Colonic mucosa (tissue), 4 donors: ENCODE measurements at places on chromosomes 2 and 18. TPM values are rescaled to one million over a fixed set of nuclear protein-coding genes. Genes with fewer than 3 reads are reported as not detected.

- no peak for DNase-seq
Observed at GRCh38 chr18:39424261-39424660, 1858.7 kb upstream of the CELF4 start.

Gene TNFRSF11A
- 86.6 TPM for total RNA-seq

Gene GCKR
- total RNA-seq: 0.22 TPM

Gene ATP8B1
- total RNA-seq: 263 TPM

GRCh38 chr2:33377048-33377447, 99.4 kb upstream of the RASGRP3 start:
- DNase-seq: no peak

DNA sequence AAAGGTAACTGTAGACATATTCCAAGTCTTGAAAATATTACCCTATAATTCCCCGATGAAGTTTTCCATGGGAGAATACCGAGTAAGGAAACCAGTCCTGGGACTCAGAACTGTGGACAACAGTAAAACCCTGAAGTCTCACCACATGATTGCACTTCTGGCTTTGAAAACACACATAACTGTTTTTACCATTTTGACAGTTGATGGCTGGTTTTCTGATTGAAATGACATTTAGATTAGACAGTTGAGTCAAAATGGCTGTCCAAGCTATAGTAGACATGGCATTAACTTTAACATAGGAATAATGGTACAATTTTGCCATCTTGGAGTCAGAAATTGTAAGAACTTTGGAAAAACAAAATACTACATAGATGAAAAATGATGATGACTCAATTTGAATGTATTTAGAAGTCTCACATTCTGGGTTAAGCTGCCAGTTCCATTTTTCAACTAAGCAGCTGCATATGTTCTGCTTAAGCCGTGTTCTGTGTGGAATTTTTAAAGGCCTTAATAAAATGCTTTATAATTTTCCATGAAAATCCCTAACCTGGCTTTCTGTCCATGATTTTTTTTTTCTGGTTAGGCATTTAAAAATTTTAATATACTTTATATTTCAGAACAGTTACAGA, 38.3 kb upstream of the WIPF1 start:
- no peak for DNase-seq

DNA sequence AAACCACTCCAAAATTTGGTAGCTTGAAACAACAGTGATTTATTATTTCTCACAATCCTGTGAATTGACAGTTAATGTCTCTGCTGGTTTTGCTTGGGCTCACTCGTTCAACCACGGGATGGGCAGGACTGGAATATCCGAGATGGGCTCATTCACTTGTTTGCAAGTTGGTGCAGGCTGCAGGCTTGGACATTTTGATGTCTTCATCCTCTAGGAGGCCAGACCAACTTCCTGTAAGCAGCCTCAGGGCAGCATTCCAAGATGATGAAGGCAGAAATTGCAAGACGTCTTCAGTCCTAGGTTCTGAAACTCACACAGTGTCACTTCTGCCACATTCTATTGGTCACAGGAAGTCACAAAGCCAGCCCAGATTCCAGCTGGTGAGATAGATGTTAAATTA, 47.1 kb downstream of the GPR39 start:
- DNase-seq: no peak

DNA sequence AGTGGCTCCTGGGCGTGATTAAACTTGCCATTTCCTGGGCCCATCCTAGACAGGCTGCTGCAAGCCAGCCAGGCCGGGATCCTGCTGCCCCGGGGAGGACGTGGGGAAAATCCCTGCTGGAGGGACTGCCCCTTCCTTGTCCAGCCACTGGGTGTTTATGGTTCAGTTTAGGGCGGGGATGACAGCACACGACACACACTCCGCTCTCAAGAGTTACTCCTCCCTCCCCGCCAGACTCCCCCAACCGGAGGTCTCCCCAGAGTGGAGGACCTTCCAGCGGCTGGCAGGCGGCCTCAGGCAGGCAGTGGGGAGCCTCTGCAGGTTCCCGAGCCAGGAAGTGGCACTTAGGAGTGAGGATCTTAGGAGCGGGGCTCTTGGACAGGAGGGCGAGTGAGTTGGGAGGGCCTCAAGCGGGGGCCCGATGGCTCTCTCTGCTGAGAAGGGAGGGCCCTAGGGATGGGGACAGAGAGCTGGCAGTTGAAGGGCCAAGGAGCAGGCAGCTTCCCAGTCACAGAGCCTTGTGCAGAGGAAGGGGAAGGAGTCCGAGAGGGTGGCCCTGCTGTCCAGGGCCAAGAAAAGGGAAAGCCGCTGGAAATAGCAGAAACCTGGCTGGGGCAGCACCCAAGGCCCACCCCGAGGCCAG, 5.7 kb upstream of the GPR35 start:
- DNase-seq: no peak

- no peak for DNase-seq
Observed at GRCh38 chr2:219445220-219445640, 10.6 kb downstream of the SPEG start.

DNA sequence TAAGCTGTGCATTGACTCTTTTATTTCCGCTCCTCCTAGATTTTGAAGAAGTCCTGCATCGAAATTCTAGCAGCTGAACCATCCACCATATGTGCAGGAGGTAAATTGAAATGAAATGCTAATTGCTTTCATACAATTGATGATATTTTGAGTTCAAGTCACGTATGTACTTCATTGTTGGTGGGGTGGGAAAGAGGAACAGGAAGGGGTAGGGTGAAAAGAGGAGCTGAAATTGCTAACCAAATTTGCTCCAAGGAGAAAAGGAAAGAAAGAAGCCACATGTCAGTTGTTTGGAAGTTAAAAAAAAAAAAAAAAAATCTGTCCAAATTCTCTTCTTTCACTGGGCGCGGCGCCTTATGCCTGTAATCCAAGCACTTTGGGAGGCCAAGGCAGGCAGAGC, 77.8 kb downstream of the ANTXR1 start:
- DNase-seq: no peak

Gene ATG4B
- total RNA-seq: 72.4 TPM

DNA sequence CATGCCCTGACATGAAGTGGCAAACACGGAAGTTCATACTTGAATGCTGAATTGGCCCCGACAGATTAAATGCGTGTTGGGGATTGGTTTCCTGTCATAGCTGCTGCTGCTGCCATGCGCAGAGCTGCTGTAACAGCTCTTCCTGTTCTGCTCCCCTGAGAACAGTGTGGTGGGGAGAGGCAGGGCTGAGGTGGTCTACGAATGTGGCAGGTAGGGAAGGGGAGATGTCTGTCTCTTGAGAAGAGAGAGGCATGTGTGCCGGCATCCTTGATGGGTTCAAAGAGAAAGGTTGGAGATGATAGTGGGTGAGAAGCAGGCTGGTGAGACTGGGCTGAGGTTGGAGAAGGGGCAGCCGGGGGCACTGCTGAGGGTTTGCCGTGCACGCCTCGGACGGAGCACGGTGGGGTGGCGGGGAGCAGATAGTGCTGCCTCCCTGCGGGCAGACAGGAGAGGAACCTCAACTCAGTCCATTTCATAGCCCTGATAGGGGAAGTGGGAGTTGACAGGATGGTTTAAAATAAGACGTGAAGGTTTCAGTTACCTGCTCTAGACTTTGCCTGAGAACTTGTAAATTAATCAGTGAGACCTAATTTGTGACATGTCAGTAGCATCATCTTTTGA, 46.1 kb downstream of the TMEM185B start:
- peak; percentile 28 for DNase-seq

DNA sequence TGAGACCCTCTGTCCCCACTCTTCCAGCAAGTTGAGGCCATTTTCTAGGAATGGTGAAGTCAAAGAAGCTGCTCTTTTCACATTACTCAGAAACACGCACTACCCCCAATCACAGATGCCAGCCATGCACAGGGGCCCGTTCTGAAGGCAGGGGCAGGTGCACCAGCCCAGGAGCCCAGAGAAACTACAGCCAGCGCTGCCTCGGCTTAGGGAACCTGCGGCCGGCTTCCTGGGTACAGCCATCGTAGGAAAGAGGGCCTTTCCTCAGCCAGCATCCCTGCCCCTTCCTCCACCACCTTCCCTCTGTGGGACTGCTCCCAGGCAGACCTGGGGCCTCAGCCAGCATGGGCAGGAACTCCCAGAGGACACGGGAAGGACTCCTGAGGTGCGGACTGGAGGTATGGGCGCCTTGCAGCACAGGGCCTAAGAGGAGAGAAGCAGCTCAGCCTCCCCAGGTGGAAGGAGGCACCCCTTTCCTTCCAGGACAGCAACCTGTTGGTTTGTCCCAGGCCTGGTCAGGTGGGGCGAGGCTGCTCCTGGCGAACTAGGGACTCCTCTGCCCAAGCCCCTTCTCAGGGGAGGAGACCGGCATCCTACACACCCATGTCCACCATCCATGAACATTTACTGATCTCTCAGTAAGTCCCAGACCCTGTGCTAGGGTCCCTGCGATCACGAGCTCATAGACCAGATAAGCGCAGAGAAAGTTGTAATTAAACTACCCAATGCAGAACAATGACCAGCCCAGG, 99.0 kb upstream of the ID2 start:
- DNase-seq: no peak

GRCh38 chr2:47008381-47009252, 93.0 kb upstream of the MCFD2 start:
- no peak for DNase-seq

DNA sequence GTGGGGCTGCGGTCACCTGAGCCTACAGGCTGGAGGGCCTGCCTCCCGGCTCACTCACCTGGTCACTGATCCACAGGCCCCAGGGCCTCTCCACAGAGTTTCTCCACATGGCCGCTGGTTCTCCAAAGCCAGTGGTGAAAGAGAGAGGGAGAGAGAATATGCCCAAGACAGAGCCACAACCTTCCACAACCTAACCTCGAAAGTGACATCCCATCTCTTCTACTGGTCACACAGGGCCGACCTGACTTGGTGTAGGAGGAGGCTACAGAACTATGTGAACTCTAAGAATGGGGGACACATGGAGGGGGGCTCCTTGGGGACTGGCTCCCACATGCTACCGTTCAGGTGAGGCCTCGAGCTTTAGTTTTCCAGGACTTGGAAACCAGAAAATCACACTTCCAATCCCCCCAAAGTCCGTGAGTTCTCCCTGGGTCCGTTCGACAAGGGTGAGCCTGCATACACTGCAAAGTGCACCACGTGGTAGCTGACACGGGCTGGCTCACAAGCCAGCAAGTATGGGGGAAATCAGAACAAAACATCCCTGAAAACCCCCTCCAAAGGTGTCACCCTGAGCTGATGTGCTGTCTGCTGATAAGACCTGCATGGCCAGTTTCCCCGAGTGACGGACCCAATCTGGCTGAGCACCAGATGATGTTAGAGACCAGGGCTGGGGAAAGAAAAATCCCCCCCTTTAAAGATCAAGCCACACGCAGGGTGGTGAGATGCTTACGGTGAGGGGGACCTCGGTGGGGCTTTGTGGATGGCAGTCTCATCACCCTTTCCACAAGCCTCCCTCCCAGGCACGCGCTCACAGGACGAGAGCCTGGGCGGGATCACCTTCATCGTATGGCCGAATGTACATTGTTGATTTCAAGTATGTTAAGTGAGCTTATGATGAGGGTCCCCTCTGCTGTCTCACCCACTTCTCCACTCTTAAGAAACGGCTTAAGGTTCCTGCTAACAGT, 54.2 kb upstream of the SEMA4C start:
- DNase-seq: no peak

DNA sequence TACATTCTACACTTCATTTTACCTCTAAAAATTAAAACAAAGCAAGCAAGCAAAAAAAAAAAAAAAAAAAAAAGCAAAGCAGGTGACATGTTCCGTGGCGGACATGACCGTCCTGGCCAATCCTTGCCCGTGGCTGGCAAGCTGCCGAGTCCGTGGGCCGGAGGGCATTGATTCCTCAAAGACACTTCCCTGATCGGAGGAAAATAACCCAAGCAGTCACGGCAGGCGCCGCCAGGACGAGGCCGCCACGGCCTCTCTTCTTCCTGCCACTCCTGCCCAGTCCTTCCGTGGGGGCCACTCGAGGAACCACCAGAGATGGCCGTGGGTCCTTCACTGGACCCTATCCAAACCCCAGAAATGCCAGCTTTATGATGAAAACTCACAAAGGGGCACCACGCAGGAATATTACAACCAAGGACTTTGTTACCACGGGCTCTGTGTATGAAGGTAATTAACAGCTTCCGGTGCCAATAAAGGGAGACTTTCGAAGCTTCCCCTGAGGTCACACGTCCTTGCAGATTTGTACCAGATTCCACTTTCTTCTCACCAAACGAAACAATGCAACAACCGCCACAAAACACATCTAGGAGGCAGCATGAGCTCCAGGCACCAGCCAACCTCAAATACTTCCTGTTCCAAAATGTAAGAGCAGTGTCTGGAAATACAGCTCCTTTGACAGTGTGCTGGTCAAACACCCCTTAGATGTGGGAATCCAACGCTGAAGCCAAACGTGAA, 170.3 kb downstream of the HDAC4 start:
- DNase-seq: no peak
